ENCODE measurements at places on chromosomes 1 and 21.

DNA sequence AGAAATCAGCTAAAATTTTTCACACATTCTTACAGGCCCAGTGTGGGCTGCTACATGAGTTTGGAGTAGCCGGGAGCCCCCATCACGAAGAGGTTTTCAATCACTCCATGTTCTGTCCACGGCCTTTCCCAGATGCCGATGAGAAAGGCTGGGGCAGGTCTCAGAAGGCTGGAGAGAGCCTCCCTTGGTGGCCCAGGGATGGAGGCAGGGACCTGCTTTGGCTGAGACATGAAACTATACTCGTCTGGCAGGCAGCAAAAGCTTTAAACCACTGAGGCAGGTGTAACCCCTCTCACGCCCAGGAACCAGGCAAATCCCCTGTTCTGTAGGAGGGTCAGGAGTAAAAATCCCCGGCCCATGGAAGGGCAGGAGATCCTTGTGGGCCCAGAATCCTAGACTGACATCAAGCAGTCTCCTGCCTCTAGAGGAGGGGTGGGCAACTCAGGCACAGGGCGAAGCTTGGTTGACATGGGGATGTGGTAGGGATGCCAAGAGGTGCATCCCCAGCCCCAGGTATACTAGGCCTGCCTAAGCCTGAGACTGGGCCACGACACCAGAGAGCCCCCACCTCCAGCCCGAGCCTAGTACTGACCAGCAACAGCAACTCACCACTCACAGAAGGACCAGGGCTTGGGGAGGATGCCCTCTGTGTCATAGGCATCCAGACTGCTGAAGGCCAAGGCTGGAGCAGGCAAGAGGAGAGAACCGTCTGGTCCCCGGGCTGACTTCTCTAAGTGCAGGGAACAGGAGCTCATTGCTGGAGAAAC, 9.1 kb downstream of the MMEL1 start:
- DNase-seq: no peak

GRCh38 chr1:19139711-19140110, 70.4 kb downstream of the UBR4 start:
- no peak for DNase-seq

- peak; percentile 60 for DNase-seq
These were observed 1.6 kb downstream of the ADAMTS5 start for GRCh38 chr21:26965040-26965906.

- DNase-seq: no peak
These were observed 12.5 kb upstream of the KPRP start for GRCh38 chr1:152745289-152745704.

- no peak for DNase-seq
These were observed 95.2 kb downstream of the SYF2 start for GRCh38 chr1:25137106-25137505.

GRCh38 chr1:158354255-158354654, 561 bp downstream of the CD1E start:
- DNase-seq: no peak

DNA sequence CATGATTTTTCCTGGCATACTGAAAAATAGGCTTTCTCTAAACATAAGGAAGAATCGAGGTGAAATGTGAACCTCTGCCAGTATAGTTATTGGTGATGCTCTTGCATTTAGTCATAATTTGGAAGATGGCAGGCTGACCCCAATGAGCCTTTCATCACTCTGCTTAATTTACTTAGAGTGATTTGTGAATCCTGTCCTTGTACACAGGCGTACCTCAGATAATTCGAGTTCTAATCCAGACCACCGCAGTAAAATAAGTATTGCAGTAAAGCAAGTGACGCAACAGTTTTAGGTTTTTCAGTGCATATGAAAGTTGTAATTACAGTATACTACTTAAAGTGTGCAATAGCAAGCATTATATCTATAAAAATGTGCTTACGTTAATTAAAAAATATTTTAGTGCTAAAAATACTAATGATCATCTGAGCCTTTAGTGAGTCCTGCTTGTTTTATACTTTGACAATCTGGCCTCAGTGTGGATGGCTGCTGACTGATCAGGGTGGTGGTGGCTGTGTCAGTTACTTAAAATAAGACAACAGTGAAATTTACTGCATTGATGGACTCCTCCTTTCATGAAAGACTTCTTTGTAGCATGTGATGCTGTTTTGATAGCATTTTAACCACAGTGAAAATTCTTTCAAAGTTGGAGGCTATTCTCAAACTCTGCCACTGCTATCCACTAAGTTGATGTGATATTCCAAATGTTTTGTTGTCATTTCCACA, 1.7 kb downstream of the PKNOX1 start:
- DNase-seq: no peak

GRCh38 chr1:61741711-61742619, at the start of gene PATJ:
PATJ (plus strand) TSS chr1:61742480; CDS start chr1:61762893, 20,413 bp downstream.
- DNase-seq: peak; percentile 90

GRCh38 chr1:224617410-224618355, 1.6 kb downstream of the CNIH3 start:
- DNase-seq: no peak

- no peak for DNase-seq
These were observed 19.7 kb upstream of the CHIA start for GRCh38 chr1:111270771-111271463.

DNA sequence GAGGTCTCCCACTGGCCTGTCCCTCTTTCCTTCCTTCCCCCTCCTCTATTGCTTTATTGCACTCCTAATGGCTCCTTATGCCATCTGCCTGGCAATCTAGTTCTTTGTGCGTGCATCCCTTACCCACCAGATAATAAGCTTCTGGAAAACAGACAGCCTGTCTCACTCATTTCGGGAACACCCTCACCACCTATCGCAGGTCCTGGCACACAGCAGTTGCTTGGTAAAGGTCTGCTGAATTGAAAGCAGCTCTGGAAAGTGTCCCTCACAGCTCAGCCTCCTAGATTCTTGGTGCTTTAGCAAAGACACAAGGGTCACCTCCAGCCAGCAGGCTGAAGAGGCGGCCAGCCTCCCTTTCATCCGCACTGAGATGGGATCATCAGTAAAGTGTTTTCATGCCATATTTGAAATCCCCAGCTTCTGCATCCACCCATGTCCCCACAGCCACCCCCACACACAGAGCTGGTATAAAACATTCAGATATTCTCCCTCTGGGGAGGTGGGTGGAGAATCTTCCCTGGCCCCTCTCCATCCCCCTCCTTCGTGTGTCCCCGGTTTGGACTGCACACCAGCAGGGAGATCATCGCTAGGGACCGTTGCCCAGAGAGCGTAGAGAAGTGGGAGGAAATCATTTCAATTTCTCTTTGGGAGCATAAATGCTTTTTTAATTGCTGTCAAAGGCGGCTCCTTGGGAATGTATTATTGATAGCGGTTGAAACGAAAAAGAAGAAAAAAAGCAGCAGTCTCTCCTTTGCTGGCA, 29.1 kb upstream of the ATP2B4 start:
- no peak for DNase-seq

- peak; percentile 10 for DNase-seq
These were observed 1.4 kb upstream of the DENND2C start for GRCh38 chr1:114671011-114671938.

DNA sequence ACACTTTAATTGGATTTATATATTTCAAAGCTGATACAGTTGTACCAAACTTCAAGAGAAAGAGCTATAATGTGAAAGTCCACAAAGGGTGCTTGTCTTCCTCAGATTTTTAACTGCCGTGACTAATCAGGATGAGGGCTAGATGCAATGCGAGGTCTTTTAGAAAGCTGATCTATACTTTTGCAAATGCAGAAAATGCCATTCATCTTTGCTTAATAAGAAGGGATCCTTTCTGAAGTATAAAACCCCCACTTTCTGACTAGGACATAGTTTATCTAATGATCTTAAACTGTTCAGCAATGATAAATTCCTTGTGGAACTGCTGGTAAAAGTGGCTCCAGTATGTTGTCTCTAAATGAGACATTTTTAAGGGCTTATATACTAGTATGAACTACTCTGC, 102.7 kb upstream of the NGF start:
- DNase-seq: no peak

- peak; percentile 78 for DNase-seq
These were observed at the start of gene ACOT11 for GRCh38 chr1:54547601-54548388. ACOT11 (plus strand) TSS chr1:54548228; CDS start chr1:54548310, 82 bp downstream.

- no peak for DNase-seq
These were observed 19.9 kb downstream of the ADORA1 start for GRCh38 chr1:203147376-203147775.

DNA sequence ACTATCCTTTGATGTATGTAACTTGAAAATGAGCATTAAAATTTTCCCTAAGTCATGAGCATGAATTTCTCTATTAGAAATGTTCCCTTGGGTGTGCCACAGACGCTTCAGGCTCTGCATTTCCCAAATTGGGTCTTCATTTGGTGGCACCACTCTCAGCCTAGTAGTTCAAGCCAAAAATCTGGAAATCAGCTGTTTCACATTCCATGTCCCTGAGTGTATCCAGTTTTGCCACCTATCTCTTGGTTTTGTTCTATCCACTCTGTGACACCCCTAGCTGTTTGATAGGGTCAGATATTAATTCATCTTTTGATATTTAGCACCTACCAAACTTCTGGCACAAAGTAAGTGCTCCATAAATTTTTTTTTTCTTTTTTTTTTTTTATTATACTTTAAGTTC, 89.5 kb upstream of the DPH5 start:
- DNase-seq: no peak

DNA sequence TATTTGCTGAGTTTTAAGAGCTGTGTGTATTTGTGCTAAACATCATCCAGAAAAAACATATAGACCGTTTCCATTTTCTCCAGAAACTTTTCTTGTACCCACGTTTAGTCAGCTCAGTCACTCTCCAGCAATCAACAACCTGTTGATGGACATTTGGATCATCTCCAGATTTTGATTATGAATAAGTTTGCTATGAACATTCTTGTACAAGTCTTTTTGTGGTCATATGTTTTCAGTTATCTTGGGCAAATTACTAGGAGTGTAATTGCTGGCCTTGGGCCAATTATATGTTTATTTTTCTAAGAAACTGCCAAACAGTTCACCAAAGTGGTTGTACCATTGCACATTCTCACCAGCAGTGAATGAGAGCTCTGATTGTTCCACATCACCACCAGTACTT, 221.8 kb downstream of the CENPF start:
- DNase-seq: no peak

- DNase-seq: no peak
These were observed 13.3 kb downstream of the ZDHHC18 start for GRCh38 chr1:26839779-26840178.

DNA sequence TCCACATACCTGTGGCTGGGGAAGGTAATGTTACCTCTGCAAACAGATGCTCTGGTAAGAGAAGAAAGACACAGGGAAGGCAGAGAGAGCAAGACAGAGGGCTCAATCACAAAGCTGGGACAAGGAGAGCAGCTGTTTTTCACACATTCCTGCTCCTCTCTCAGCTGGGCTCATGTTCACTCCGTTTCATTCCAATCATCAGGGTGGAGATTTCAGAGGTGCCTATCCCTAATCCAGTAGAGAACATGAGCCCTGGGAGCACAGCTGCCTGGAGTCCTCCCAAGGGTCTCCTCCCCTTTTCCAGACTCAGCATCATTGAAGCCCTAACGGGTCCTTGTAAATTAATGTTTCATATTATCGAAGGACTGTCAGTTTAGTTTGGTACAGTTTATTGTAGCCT, 19.4 kb downstream of the GADD45A start:
- no peak for DNase-seq

- no peak for DNase-seq
These were observed 310.3 kb downstream of the MATN1 start for GRCh38 chr1:30413111-30413440.

- no peak for DNase-seq
These were observed 94.9 kb upstream of the ADAMTS5 start for GRCh38 chr21:27061770-27062169.

DNA sequence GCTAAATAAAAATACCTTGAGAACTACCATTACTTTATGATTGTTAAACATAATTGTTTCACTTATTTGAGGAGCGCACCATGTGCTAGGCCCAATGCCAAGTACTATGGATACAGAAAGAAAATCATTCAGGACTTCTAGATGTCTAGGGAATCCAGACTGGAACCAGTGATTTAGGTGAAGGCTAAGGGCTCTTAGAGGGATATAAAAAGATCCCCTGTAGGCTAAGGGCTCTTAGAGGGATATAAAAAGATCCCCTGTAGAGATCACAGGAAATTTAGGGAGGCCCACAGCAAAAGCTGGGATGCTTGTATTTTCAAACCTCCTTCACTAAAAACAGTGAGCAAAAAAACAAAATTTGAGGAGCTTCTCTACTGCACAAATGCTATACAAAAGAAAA, 6.7 kb downstream of the TOR1AIP2 start:
- DNase-seq: no peak

DNA sequence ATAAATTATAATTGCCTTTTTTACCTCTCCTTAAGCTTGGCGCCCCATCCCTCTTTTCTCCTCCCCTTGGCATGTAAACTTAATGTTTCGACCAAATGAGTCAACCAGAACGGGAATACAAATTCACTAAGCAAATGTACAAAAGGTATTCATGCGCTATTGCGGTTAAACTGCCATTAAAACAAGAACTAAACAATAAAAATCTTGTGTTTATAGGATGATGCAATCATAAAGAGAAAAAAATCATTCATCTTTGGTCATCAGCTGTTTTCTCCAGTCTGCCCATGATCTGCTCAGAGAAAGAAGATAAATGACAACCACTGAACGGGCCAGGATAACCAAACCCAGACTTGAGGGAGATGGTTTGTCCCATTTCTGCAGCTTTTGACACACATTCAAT, 534.2 kb upstream of the PLXNA2 start:
- no peak for DNase-seq

DNA sequence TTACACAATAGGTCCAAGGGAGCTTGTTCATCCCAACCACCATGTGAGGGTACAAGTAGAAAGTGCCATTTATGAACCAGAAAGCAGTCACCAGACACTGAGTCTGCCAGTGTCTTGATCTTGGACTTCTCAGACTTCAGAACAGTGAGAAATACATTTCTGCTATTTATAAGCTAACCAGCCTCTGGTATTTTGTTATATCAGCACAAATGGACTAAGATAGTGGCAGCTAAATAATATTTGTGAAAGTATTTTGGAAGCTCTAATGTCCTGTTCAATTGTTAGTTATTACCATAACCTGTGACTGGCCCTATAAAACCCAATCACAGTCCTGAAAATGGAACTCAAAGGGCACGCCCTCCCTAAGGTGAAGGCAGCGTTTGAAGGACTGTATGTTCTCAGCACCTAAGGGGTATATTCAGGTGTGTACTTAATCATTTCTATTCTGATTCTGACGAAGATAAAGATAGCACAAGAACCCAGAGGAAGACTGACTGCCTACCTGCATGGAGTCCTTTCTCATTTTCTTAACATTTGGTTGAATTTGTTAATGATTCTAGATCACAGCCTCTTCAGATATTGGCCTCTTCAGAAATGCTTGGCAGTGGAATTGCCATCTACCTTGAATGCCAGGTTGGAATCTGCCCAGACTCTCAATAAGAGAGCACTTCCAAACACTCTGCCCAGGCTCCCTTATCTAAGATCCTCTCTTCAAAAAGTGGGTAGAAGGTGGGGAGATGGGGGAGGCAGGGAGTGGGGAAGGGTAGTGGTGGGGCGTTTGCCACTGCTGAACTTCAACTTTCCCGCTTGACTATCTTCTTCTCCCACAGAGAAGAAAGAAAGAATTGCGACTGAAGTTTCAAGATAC, 104.0 kb upstream of the PPP2R5A start:
- no peak for DNase-seq

Data from kidney tubule cell (primary cell).